ENCODE measurements at places on chromosomes 4 and X.

DNA sequence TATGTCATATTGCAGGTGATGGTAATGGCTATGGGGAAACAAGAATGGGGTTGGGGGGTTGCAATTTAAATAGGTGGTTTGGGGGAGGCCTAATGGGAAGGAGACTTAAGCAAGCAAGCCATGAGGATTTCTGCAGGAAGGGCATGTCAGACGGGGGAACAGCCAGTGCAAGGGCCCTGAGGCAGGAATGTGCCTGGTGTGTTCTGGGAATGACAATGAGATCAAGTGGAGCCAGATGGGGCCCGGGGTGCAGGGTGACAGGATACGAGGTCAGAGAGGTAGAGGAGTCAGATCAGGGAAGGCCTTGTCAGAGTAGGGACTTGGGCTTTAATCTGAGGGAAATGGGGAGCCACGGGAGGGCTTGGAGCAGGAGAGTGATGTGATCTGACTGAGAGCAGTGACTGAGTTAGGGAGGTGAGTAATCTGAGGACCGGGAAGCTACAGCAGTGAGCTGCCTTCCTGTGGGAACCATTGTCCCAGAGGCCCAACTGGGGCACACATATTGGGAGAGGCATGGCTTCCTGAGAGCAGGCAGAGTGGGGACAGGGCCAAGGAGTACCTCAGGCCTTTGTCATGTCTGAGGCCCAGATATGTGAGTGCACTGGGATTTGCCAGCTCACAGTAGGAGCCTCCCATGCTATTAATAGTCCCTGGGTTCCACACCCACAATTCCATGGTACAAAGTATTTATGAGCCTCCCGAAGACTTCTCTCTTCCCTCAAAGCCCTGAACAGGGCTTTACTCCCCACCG lies 139.8 kb downstream of the BCOR start:
- DNase-seq: no peak

- DNase-seq: no peak
These were observed 281.1 kb downstream of the NKX6-1 start for GRCh38 chr4:84218031-84218430.

DNA sequence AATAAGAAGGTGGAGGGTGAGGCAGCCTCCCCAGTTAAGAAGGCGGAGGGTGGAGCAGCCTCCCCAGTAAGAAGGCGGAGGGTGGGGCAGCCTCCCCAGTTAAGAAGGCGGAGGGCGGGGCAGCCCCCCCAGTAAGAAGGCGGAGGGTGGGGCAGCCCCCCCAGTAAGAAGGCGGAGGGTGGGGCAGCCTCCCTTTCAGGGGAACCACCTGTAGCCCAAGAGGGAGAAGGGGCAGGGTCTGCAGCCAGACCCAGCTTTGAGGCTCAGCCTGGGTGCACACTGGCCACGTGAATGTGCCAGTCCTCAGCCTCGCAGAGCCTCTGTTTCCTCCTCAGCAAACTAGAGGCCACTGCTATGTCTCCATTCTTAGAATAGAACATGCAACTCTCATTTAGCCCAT lies 52.6 kb downstream of the HMX1 start:
- DNase-seq: no peak

GRCh38 chr4:7096236-7096635 lies 28.4 kb upstream of the GRPEL1 start:
- DNase-seq: no peak

- no peak for DNase-seq
These were observed 293.6 kb upstream of the NDST3 start for GRCh38 chr4:117740736-117741135.

DNA sequence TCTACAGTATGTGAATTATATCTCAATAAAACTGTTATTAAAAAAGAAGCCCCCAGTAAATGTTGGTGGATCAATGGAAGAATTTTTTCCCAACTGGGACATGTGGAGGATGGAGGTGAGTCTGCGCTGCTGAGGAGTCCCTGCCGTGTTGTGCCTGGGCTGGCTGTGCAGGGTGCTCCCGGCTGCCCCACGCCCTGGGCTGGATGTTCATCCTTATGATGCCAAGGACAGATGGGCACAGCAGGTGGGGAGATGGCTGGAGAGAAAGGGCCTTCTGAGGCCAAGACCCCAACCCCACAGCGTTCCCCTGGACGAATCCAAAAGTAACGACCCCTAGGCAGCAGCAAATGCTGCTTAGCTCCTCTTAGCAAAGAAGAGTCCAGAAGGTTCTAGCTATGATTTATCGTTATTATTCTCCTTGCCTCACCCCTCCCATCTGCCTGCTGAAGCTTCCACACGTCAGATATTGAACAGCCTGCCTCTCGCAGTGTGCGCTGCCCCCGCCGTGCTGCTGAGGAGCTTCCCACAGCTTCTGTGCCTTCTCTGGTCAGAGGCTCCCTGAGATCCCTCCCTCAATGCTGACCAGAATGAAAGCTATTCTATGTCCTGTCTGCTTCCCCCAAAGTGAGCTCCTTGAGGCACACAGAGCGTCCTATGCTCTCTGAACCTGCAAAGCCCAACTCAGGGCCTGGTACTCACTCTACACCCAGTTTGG lies 26.5 kb downstream of the HMX1 start:
- DNase-seq: no peak

DNA sequence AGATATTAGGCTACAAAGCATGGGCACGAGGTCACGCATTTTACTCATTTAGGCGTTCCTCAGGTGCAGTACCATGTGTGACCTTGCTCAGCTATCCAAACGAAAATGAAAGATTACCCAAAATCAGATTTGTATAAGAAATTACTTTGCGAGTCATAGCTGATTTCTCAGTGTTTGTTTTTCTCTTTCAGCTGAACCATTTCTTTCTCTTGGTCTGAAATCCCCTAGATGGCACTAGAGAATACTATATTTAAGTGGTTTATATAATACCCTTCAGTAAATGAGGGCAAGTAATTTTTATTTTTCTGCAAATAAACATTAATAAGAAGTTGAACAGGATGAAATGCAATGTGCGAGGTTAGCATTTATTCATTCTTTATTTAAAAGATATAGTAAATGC lies 496.6 kb downstream of the STIM2 start:
- DNase-seq: peak; percentile 39

DNA sequence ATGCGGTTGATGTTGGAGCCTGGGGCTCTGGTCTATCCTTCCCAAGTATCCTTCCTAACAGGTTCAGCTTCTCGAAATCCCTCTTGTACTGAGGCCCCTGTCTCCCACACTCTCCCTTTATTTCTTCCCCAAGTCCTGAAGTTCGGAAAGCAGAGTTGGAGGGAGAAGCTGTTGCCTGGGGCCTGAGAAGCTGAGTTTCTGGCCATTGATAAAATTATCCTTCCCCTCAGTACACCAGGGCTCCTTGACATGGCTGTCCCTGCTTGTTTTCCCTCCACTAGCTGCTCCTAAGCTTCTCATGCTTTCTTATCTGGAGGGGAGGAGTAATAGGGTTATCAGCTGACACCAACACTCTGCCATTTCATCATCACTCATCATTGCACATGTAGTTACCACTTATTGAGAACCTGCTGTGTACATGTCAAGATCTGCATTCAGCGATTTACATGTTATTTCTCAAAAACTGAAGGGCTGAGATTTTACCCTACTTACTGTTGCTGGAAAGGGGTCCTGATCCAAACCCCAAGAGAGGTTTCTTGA lies 58.0 kb downstream of the FUNDC1 start:
- no peak for DNase-seq

DNA sequence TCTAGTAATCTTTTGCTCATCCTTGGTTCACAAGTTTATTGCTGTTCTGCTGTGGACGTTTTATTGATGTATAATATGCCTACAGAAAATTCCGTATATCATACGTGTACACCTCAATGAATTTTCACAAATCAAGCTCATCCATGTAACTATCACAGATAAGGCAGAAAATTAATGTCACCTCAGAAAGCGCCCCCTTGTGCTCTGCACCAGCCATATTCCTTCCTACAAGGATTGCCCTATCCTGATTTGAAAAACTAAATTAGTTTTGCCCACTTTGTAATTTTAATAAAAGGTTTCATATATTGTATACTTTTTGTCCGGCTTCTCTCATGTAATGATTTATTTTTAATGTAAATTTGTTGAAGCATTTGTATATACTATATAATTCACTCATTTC lies 390.8 kb downstream of the ADGRL3 start:
- no peak for DNase-seq

Data from NCI-H1417 treated with DMSO at 0.1 percent for 48 hours (cell line).